ENCODE measurements at places on chromosomes 7 and 10. TPM values are rescaled to one million over a fixed set of nuclear protein-coding genes. Genes with fewer than 3 reads are reported as not detected.

BTBD16 gene
- total RNA-seq, result 0.52 TPM

RASA4B gene
- total RNA-seq, result 0.89 TPM

ZNF239 gene
- total RNA-seq, result 2.4 TPM

BEND7 gene
- 12.0 TPM for total RNA-seq

BZW2 gene
- total RNA-seq, result 102 TPM

AZGP1 gene
- total RNA-seq, result not detected

FERD3L gene
- not detected for total RNA-seq

PTF1A gene
- not detected for total RNA-seq

NUTM2A gene
- total RNA-seq, result not detected

TRIM50 gene
- total RNA-seq, result not detected

UCMA gene
- total RNA-seq, result not detected

SPDYE2 gene
- not detected for total RNA-seq

MEST gene
- total RNA-seq, result 42.3 TPM

EIF5AL1 gene
- 3.8 TPM for total RNA-seq

KCP gene
- total RNA-seq, result 0.14 TPM

GPER1 gene
- 0.69 TPM for total RNA-seq

NCF1 gene
- total RNA-seq, result 0.12 TPM

GDF10 gene
- total RNA-seq, result 0.17 TPM

UBN2 gene
- total RNA-seq, result 2.8 TPM

CLEC5A gene
- not detected for total RNA-seq

SLC26A3 gene
- not detected for total RNA-seq

STARD3NL gene
- 53.9 TPM for total RNA-seq

CHCHD2 gene
- 643 TPM for total RNA-seq

STEAP1 gene
- 13.4 TPM for total RNA-seq

OPN1SW gene
- total RNA-seq, result not detected

OR6B1 gene
- total RNA-seq, result not detected

RNF32 gene
- 1.4 TPM for total RNA-seq

UBE2H gene
- total RNA-seq, result 70.4 TPM

NOS3 gene
- 0.34 TPM for total RNA-seq

HTR5A gene
- total RNA-seq, result not detected

CPA2 gene
- total RNA-seq, result 0.08 TPM

CFTR gene
- not detected for total RNA-seq

RELN gene
- total RNA-seq, result 0.03 TPM

ZPBP gene
- not detected for total RNA-seq

LMBR1 gene
- total RNA-seq, result 24.7 TPM

BLNK gene
- not detected for total RNA-seq

SFTPA1 gene
- total RNA-seq, result not detected

FAM180A gene
- not detected for total RNA-seq

DHTKD1 gene
- total RNA-seq, result 8.6 TPM

LIPK gene
- total RNA-seq, result not detected

RHEB gene
- 143 TPM for total RNA-seq

RADIL gene
- 1.6 TPM for total RNA-seq

IDI1 gene
- 31.3 TPM for total RNA-seq

ITPRID1 gene
- total RNA-seq, result not detected

ANKRD61 gene
- total RNA-seq, result 0.38 TPM

MEIG1 gene
- 0.99 TPM for total RNA-seq

SLC13A4 gene
- not detected for total RNA-seq

TSPAN12 gene
- total RNA-seq, result 0.53 TPM

SNCG gene
- 12.7 TPM for total RNA-seq

ADCY1 gene
- total RNA-seq, result 2.2 TPM
